ENCODE measurements at places on chromosomes 5 and 9.

GRCh38 chr5:78887384-78888118 lies 97.6 kb downstream of the ARSB start:
- DNase-seq: no peak

DNA sequence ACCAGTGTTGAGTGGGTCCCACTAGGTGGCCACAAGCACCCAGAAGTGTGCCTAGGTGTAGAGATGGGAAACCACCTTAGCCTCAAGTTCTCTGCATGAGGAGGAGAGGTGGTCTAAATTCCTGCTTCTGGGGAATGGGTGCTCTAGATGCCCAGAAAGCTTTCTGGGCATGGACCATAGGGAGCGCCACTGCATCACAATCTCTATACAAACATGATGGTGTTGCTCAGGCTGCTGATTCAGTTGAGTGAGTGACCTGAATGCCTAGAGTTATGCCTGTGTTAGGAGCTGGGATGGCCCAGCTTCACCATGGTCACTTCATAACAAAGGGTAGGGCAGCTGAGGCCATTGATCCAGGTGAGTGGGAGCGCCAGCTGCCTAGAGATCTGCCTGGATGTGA lies 667.9 kb upstream of the ARRDC3 start:
- no peak for DNase-seq

GRCh38 chr9:81069038-81069795 lies 620.1 kb downstream of the TLE1 start:
- no peak for DNase-seq

GRCh38 chr9:126395439-126396212 lies 69.0 kb downstream of the MVB12B start:
- no peak for DNase-seq

DNA sequence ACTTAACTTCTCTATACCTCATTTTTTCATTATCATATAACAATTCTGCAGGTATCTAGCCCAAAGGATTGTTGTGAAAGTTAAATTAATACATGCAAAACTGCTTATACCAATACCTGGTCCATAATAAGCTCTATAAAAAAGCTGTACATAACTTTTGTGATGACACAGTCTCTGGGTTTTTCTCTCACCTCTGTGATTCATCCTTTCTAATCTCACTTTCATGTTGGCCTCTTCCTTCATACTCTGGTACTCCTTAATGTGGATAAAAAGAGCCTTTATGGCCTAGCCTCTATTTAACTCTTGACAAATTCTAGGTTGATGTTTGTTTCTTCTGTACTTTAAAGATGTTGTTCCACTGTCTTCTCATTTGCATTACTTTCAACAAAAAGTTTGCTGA lies 162.9 kb upstream of the ACOT12 start:
- DNase-seq: no peak

DNA sequence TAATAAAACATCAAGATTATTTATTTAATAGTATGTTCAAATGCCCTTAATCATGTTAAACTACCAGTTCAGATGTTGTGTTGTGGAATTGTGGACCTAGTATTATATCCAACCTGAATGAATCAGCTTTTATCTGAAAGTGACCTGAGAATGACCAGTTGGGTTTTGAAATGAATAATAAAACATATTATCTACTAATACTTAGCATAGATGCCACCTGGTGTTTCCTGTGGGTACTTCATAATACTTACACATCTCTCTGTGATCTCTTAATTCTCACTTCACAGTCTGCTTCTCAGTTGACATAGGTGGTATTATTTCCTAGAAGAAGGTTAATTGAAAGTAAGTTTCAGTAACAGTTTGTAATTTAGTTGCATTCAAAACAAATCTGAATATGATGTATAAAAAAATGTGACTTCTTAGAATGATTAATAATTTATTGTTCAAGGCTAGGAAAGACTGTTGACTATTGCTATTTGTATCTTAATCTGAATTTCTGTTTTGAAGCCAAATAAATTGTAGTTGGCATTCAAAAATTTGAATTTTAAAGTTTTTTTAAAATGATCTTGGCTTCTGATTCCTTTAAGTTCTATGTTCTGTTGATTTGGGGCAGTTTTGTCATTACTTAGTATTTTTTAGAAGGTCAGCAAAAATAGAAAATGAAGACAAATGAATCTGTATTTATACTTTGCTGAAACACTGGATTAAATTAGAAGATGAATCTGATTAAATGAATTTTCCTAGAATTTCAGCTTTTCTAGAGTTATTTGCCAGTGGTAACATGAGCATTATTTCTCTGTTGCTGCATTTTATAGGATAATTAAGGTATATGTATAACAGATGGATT lies 48.2 kb downstream of the KIF2A start:
- DNase-seq: no peak

DNA sequence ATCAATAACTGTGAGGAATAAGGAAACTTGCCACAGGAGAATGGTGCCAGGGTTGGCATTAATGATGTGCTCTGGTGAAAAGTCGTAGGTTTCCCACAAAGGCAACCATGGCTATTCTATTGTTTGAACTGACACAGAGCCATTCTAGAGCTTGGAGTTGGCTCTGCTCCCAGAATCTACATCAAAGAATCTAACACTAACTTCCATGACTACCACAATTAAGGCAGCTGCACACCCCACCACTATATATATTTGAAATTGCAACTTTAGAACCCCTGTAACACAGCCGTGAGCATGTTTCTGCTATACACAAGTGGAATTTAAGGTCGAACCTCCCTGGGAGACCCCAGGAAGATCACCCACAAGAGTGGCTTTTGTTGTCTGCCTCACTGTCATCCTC lies 89.7 kb upstream of the CCDC152 start:
- no peak for DNase-seq

GRCh38 chr5:132302413-132302812 lies 8.2 kb downstream of the SLC22A4 start:
- DNase-seq: no peak

GRCh38 chr5:165241811-165242210 lies 1736.4 kb downstream of the MAT2B start:
- DNase-seq: no peak

GRCh38 chr5:76608833-76609232 lies 14.4 kb downstream of the F2RL2 start:
- no peak for DNase-seq

- no peak for DNase-seq
These were observed 213.9 kb upstream of the FBXL7 start for GRCh38 chr5:15285901-15286583.

- no peak for DNase-seq
These were observed 77.2 kb upstream of the ABCA1 start for GRCh38 chr9:105005186-105005585.

- no peak for DNase-seq
These were observed 441.8 kb upstream of the TLE4 start for GRCh38 chr9:79129865-79130480.

GRCh38 chr9:128375865-128376264 lies 4.7 kb downstream of the URM1 start:
- DNase-seq: no peak

- DNase-seq: no peak
These were observed 8.0 kb downstream of the BRD3 start for GRCh38 chr9:134059661-134060395.

- no peak for DNase-seq
These were observed 45.2 kb downstream of the ANKDD1B start for GRCh38 chr5:75656311-75657003.

DNA sequence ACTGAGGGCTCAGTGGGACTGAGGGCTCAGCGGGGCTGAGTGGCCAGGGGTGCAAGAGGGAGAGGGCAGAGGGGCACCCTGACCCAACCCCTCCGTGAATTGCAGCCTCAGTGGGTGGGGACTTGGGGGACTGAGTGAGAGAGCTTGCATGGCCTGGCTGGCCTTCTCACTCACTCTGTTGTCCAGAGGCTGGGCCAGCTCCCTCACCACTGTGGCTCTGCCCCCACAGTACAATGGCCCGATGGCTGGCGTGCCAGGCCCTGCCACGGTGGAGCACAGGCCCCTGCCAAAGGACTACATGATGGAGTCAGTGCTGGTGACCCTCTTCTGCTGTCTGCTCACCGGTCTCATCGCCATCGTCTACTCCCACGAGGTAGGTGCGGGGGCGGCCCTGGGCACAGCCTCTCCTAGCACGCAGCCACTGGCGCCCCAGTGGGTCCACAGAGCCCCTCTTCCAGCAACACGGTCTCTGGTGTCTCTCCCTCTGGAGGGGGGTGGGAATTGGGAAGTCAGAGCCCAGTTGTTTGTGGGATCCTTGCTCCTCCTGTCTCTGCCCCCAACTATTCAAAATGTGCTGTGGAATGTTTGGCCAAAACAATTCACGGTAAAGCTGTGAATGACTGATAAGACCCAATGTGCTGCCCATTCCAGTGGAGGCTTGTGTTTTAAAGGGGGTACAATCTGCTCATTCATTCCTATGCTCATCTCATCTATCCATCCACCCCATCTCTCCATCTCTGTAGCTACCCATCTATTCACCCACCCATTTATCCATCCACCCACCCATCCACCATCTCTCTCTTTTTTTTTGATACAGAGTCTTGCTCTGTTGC lies 10.7 kb downstream of the PRRT1B start:
- DNase-seq: no peak

DNA sequence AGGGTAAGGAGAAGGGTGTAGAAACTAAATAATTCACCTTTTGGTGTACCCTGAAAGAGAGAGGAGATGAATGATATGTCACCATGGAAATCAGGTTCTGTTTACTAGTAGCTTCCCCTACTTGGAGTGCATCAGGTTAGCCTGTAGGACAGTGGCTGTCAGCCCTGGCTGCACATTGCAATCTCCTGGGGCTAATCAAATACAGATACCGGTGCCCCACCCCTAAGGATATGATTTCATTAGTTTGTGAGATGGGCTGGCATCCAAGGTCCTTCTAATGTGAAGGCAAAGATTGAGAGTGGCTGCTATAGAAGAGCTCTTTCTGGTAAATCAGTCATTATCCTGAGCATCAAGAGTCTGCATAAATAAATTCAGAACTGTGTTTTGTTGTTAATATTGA lies 47.2 kb downstream of the INSYN2B start:
- DNase-seq: no peak

GRCh38 chr9:129111528-129112151 lies 425 bp downstream of the PTPA start:
- no peak for DNase-seq

DNA sequence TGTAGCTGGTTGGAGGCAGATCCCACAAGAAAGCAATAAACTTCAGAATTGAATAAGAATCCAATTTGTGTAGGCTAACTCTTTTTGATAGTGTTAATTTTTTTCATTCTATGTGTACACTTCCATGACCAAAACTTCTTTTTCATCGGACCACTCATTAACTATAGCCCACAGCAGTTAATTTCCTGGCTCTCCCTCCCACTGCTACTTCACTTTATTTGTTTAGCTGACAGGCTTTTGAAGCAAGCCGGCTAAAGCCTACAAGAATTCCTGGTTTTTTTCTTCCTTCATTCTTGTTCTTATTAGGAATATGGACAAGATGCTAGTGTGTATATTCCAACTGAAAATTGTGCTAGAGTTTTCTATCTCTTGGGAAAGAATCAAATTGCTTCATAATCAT lies 329.2 kb upstream of the CCNH start:
- DNase-seq: no peak

DNA sequence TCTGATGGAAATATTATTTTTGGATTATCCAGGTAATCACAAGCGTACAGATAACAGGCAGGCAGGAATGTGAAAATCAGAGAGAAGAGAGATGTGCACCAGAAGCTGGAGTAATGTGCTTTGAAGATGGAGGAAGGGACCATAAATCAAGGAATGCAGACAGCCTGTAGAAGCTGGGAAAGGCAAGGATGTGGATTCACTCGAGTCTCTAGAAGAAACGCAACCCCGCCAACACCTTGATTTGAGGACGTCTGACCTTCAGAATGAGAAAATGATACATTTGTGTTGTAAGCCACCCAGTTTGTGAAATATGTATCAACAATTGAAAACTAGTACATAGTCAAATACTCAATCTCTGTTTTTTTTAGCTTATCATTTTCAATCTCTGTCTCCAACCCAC lies 207.6 kb upstream of the MPDZ start:
- no peak for DNase-seq

GRCh38 chr5:5497152-5497788 lies 74.8 kb downstream of the ICE1 start:
- no peak for DNase-seq

All from GOT3 (cell line).